AG04449 (cell line): ENCODE measurements at places on chromosomes 5 and 9.
A peak's percentile ranks its signal among the peaks of the same experiment; 100 is the strongest.

GRCh38 chr9:136806631-136807201 is 1.0 kb upstream of the RABL6 start:
- DNase-seq, result no peak

GRCh38 chr9:129174724-129175514 is 3.1 kb downstream of the IER5L start:
- peak; percentile 66 for DNase-seq

DNA sequence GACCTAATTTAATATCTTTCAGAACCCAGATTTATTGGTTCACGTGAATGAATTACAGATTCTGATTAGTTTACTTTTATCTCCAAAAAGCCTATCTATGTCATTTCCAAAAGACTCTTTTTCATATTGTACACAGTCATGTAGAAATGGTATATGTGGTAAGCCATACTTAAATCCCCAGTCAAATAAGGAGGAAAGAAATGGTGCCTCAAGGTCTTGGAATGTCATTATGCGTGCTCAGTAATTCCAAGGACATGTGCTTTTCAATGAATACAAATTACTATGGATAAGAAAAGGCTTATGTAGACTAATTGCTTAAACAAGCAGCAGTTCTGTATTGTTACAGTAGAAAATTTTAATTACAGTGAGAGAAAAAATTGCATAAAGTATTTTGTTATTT is 64.1 kb upstream of the TYRP1 start:
- DNase-seq, result no peak

DNA sequence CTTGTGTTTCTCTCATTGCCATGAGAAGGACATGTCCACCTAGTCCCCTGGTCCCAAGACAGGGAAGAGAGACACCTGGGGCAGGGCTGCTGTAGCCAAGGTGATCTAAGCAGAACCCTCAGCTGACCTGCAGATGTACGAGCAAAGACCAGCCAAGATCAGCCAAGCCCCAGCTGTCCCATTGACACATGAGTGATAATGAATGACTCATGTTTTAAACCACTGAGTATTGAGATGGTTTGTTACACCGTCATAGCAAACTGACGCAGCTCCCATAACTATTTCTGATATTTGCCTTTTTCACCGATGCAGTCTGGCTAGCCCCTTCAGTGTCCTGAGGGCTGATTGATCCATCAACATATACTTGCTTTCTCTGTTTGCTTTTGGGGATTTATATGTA is 6.7 kb downstream of the OR1K1 start:
- DNase-seq, result no peak

- no peak for DNase-seq
These were observed 706.6 kb upstream of the RGMB start for GRCh38 chr5:98066910-98067309.

- DNase-seq, result no peak
These were observed 1.1 kb downstream of the OSTF1 start for GRCh38 chr9:75089373-75089766.

- no peak for DNase-seq
These were observed 456.4 kb downstream of the PDE4D start for GRCh38 chr5:59437176-59437575.
